ENCODE measurements at places on chromosomes 2 and 18. TPM values are rescaled to one million over a fixed set of nuclear protein-coding genes. Genes with fewer than 3 reads are reported as not detected.

PUM2 gene
- total RNA-seq, result 93.5 TPM

DSG4 gene
- total RNA-seq, result not detected

- no peak for DNase-seq
Observed at GRCh38 chr2:134796373-134796772, 42.0 kb upstream of the ACMSD start.

DNA sequence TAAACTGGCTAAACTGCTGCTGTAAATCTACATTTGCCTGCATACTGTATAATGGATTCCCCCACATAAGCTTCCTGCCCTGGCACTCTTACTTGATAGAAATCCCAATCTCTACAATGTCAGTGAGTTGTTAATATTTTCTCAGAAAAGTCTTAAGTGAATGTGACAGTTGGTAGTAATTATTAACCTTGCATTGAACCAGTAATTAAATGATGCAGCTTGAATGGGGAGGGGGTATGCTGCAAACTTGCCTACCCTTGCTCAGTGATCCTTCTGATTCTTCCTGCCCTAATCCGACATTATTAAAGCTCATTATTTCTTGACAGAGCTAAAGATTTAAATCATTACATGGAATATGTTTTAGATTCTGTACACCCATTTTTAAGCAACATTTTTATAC, 119.0 kb upstream of the CDH7 start:
- no peak for DNase-seq

DNAJC5G gene
- 0.47 TPM for total RNA-seq

GRCh38 chr2:53422979-53423378, 344.6 kb upstream of the CHAC2 start:
- peak; percentile 56 for DNase-seq

- no peak for DNase-seq
Observed at GRCh38 chr2:107308835-107309234, 422.9 kb upstream of the ST6GAL2 start.

All from mucosa of descending colon (tissue), 3 donors.